ENCODE measurements at places on chromosomes 2 and 18. TPM values are rescaled to one million over a fixed set of nuclear protein-coding genes. Genes with fewer than 3 reads are reported as not detected.
A peak's percentile ranks its signal among the peaks of the same experiment; 100 is the strongest.

DNA sequence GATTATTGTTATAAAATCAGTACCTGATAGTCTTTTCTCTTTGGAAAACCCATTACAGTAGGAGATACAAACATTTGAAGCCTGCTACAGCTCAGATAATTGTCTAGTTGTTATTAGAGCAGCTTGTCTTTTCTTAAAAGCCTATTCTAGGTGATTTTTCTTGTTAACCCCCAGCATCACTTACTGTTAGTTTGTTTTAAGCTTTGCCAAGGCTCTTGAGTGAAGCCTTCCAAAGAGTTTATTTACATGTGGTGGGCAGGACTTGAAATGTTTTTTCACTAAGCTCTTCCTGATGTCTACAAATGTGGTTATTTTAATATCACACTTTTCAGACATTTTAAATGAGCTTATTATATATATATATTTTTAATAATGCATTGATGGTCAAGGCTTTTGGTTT is 791.3 kb downstream of the PLCL1 start:
- no peak for DNase-seq

DNA sequence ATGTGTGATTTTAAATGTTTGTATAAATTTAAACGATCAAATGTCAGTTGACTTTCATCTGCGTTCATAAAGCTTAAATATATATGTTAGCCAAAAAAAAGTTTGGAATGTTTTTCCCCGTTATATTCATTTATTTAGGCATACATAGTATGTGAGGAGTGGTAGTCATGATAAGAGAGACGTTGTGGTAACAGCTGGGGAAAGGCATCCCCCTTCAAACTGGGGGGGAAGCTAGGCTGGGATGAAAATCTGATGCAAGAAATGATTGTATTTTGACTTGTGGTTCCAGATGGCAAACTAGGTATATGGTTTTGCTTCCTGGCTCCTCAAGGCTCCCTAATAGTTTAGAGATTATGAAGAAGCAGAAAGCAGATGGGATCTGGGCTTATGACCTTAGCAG is 30.1 kb downstream of the ITGA6 start:
- DNase-seq = no peak

DNA sequence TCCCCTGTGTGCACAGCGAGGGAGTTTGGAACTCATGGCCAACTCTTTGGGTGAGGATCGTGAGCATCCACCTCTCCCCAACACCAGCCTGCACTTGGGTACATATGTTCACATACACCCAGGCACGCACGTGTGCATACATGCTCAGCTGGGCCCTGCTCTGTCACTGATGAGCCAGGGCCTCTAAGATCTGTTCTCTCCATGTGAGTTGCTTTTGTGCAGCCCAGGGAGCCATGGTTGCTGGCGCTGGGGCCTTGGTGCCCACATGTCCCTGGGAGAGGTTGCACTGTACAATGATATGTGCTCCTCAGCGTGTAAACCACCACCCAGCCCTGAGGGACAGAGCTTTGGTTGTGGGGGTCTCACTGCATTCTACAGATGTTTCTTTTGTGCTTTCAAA is 44.1 kb downstream of the KLHL29 start:
- DNase-seq = no peak

The CPLX4 gene
- total RNA-seq = not detected

The FMNL2 gene
- 50.8 TPM for total RNA-seq

The AGXT gene
- not detected for total RNA-seq

GRCh38 chr2:219221957-219222518 is 3.3 kb upstream of the ABCB6 start:
- DNase-seq = no peak

DNA sequence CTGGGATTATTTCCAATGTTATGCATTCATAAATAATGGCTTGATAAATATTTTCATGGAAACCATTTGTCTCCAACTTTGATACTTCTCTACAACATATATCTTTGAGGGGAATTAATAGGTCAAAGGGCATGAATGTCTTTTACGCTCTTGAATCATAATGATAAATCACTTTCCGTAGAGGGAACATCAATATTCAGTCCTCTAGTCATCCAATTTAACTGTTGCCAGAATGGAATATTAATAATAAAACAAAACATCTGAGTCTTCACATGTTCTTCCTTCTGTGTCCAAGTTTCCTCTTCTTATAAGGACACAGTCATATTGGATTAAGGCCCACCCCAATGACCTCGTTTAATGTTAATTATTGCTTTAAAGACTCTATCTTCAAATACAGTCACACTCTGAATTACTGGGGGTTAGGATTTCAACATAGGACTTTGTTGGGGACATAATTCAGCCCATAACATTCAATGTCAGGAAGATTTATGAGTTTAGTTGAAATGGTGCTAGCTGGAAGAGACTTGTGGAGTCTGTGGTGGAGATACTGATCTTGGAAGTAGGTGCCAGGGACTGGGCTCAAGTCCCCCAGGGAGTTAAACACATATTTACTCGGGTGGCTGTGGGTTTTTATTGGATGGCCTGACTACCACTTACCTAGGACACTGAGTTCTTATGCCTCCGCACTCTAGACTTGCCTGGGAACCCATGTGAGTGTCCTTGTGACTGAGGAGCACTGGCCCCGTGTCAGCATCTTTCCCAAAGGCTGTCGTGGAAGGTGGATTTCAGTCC is 85.0 kb upstream of the SEC11C start:
- DNase-seq = no peak

GRCh38 chr2:105843476-105844374 is 99.0 kb downstream of the NCK2 start:
- no peak for DNase-seq

GRCh38 chr2:54531558-54531957 is 75.4 kb downstream of the SPTBN1 start:
- peak; percentile 45 for DNase-seq
